WTC11 (cell line): ENCODE measurements at places on chromosomes 3 and 15. TPM values are rescaled to one million over a fixed set of nuclear protein-coding genes. Genes with fewer than 3 reads are reported as not detected.

GP9 gene
- total RNA-seq: not detected in 3 replicates

XCR1 gene
- 0.02 to 0.25 TPM in 2 of 3 replicates, not detected in the other for total RNA-seq

ADAMTSL3 gene
- total RNA-seq: 1.1 to 1.8 TPM (median 1.7 TPM) in 3 replicates

- H3K27me3 ChIP-seq: no peaks in the 10 kb centered on the region
- DNase-seq: no peak
- no peak overlapping the region for H3K4me3 ChIP-seq
- H3K4me1 ChIP-seq: no peaks in the 10 kb centered on the region
- no peak overlapping the region for H3K27ac ChIP-seq
Measured at GRCh38 chr3:5974630-5975322, 787.3 kb downstream of the EDEM1 start.

GRCh38 chr3:187679638-187680396 is 9.6 kb upstream of the SST start:
- H3K27me3 ChIP-seq: peaks cover 39% of the 10 kb centered on the region
- H3K4me3 ChIP-seq: no peak overlapping the region
- H3K36me3 ChIP-seq: peaks cover 6% of the 10 kb centered on the region
- H3K27ac ChIP-seq: 0 out of 2 replicates have a peak overlapping the region, but pooled peaks have one; percentile 15
- peak; percentile 92 for DNase-seq

- no peak overlapping the region for H3K4me3 ChIP-seq
- no peaks in the 10 kb centered on the region for H3K36me3 ChIP-seq
- no peak for DNase-seq
- H3K27ac ChIP-seq: no peak overlapping the region
- H3K27me3 ChIP-seq: no peaks in the 10 kb centered on the region
- H3K4me1 ChIP-seq: peaks cover 2% of the 10 kb centered on the region; the same call in 1 of the 2 replicates
Measured at GRCh38 chr3:127760361-127760760, 62.0 kb downstream of the MGLL start.

DNA sequence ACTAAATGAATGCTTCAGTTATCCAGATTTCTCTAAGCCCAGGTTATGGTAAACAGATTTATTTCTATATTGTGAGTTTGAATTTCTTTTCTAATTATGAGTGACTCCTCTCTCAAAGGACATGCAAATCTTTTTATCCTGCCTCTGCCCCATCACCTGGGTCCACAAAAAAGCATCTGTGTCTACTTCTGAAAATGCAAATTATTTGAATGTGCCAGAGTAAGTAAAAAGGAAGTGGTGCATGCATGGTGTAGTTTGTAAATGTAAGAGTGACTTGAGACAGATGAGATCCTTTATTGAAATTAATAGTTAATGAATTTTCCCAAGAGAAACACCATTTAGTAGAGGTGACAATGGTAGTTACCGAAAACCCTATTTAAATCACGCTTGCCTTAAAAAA is 26.9 kb downstream of the MCTP2 start:
- H3K36me3 ChIP-seq: no peaks in the 10 kb centered on the region
- no peaks in the 10 kb centered on the region for H3K27me3 ChIP-seq
- H3K27ac ChIP-seq: no peak overlapping the region
- H3K4me1 ChIP-seq: peaks cover 4% of the 10 kb centered on the region; the same call in 1 of the 2 replicates
- H3K4me3 ChIP-seq: no peak overlapping the region
- DNase-seq: no peak

DNA sequence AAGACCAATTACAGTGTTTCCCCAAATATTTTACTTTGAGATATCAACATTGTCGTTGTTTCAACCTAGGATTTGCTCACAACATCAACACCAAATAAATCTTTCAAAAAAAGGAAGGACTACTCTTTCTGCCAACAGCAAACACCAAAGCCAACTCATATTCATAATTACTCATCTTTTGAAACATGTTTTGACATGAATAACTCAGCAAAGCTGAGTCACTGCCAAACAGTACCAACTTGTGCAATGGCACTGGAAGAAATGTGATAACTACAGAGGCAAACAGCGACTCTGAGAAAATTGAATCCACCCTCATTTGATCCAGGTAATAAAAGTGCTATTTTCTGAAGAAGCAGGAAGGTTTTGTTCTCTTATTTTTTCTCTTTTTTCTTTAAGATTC is 67.2 kb downstream of the PEX5L start:
- H3K4me1 ChIP-seq: peaks cover 27% of the 10 kb centered on the region
- H3K27ac ChIP-seq: no peak overlapping the region
- H3K27me3 ChIP-seq: no peaks in the 10 kb centered on the region
- no peak overlapping the region for H3K4me3 ChIP-seq
- no peak for DNase-seq

GRCh38 chr3:74593152-74593551 is 21.3 kb downstream of the CNTN3 start:
- no peaks in the 10 kb centered on the region for H3K4me1 ChIP-seq
- no peaks in the 10 kb centered on the region for H3K27me3 ChIP-seq
- no peak overlapping the region for H3K27ac ChIP-seq
- DNase-seq: no peak
- no peaks in the 10 kb centered on the region for H3K36me3 ChIP-seq
